ENCODE measurements at places on chromosomes 11 and 22.

DNA sequence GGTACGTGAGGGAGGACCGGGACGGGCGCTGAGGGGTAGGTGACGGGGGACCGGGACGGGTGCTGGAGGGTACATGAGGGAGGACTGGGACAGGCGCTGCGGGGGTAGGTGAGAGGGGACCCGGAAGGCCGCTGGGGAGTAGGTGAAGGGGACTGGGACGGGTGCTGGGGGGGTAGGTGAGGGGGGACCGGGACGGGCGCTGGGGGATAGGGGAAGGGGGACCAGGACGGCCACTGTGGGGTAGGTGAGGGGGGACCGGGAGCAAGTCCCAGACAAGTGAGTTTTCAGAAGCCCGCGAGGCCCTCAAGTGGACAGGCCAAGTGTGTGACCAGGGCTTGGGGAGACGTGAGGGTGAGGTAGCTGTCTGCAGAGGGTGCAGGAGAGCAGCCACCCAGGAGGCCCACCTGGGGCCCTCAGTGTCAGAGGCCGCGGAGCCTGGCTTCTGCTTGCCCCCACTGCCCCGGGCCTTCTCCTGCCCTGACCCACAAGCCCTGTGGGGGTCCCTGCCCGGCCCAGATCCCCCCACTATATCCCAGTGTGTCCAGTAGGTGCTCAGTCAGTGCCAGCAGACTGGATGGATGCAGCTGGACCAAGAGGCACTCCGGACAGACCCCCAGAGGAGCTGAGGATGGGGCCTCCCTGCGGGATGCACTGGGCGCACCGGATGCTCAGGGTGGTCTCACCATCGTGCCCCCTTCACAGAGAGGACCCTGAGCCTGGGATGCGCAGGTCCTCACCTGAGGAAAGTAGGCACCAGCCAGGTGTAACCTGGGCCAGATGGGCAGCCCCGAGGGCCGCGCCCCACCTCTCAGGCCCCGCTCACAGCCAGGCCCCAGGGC lies 44.2 kb upstream of the TH start:
- DNase-seq: no peak

DNA sequence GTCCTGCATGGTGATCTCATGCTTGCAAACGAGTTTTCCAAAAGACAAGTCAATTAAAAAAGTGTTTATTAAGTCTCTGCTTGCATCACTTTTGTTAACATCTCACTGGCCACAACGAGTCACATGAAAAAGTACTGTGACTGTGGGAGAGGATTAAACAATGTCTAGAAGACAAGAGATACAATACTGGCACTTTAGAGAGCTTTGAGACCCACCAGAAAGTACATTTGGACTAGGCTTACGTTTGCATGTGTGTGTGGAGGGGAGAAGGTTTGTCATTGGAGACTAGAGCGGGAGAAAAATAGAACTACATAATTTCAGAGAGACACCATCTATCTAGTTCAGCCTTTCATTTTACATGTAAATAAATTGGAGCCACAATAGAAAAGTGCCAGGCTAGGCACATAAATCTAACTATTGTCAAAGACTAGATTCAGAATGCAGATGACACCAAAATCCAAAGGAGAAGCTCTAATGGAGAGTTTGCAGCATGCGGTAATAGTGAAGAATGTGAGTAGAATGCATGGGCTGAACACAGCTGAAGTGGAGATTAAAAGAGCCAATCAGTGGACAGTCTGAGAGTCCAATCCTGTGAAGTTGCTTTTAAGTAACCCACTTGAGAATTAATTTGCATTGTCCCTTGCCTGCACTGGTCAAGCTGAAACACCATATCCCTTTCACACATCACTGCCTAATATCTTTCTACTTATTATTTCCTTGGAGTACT lies 977.4 kb upstream of the FAT3 start:
- DNase-seq: no peak

DNA sequence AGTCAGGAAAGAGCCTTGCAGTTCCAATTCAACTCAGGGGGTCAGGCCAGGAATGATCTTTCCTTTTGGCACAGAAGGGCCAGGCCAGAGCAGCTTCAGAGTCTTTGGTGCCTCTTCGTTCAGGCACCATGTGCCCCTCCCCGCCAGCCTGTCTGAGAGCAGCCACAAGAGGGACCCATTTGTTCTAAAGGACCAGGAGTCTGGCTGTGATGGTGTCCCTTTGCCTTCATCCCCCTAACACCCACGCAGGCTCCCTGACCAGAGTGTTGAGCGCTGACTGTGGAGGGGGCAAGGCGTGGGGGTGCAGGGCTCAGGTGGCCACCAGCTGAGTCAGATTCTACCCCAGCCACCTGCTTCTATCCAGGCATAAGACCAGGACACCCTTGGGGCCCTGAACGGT lies 156.4 kb downstream of the TTC17 start:
- no peak for DNase-seq

DNA sequence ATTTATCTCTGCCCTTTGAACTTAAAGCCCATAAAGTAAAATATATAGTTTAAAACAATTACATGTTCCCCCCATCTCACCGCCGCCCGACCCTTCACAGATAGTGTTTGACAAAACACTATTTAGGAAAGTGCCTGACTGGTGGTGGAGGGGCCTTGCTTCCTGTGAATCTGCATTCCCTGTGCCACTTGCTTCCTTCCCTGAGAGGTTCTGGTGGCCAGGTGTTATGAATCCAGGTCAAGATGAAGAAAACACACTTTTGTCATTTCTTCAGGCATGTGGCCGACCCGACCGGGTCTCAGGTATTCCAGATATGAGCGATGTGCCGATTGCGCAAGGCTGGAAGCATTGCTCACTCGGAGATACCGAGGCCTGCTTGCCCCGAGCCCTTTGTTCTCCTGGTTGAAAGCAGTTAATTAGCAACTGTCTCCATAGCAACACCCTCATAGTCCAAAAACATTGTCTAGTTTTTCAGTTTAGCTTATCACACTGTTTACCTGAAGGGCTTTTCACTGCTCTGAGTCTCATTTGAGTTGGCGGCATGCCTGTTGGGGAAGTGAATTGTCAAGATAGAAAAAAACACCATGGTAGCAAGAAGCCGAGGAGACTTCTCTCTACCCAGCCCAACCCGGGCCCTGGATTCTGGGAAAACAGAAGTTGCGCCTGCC lies 128.3 kb downstream of the TEAD1 start:
- DNase-seq: peak; percentile 98

DNA sequence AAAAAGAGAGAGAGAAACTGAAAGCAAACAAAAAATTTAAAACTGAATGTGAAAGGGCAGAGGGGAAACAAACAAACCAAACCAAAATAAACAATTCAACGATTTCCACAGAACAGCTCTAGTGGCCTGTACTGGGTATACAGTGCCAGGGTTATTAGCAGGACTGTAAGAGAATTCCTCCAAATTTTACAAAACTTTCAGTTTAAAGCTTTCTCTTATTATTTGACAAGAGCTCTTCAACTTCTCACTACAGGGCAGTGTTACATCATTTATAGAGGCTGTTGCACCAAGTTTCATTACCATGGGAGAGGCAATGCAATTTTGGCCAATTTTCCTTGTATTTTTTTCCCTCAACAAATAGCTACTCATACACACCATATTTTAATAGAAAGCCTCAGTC lies 44.3 kb upstream of the CLPB start:
- no peak for DNase-seq

DNA sequence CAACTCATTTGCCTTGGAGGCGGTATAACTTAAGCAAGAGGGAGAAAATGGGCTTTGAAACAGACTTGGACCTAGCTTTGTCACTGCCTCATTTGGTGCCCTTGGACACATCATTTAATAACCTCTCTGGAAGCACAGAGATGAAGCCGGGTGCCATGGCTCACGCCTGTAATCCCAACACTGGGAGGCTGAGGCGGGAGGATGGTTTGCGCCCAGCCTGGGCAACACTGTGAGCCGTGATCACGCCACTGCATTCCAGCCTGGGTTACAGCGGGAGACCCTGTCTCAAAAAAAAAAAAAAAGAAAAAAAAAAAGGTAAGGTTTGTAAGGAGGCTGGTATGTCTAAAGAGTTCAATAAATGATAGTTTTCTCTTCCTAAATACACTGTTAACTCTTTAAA lies 806 bp downstream of the COA4 start:
- no peak for DNase-seq

DNA sequence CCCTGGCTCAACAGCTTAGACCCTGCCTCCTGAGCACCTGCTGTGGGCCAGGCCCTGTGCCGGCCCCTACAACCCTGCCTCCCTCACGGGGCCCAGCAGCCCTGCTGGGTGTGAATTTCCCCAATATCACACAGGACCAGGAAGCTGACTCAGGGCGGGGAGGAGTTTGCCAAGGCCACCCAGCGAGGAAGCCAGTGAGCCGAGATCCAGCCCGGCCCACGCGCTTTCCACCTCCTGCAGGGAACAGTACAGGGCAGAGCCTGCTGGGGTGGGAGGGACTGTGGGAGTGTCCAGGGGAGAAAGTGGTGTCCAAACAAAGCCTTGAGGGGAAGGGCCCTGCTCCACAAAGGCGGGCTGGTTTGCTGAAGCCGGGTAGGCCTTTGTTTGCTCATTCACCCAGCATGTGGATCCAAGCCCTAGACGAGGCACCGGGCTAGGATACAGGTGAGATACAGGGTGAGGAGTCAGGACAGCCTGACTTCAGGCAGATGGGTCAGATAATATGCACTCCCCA lies 26.8 kb downstream of the RPL3 start:
- peak; percentile 99 for DNase-seq

- peak; percentile 68 for DNase-seq
Observed at GRCh38 chr22:24027389-24027975, 16.4 kb downstream of the CABIN1 start.

DNA sequence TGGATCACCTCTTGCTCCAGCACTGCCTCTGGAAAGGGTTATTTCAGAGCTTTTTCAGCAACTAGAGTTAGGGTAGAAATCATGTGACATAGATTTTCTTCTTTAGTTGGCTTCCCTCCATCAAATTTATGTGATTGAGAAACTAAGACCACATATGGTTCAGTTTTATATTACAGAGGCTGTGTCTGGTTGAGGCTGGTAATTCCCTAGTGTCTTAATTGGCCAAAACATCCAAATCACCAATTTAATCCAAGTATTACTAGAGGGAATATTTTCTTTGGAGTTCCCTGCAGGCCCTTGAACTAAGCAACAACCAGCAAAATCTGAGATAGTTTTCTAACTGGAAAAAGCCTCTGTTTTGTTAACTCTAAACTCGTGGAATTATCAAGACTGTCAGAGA lies 136.3 kb downstream of the ARHGAP42 start:
- DNase-seq: no peak

DNA sequence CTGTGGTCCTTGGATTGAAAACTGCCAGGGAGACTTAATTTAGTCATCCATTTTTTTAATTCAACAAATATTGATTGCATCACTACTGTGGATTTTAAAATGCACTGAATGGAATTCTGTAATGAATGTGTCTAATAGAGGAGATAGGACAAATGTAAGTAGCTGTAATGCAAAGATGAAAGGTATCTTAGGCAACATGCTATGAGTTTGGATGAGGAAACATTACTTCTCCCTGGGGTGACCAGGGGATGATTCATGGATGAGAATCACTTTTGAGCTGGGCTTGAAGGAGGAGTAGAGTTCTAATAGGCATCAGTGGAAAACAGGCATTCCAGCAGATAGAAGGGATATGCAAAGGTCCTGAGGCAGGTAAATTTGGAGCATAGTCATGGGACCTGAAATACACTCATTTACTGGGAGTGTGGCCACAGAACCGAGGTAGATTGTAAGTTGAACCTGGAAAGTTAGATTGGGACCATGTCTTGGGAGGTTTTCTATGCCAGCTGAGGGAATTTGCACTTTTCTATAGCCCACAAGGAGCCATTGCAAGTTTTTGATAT lies 43.4 kb downstream of the PKNOX2 start:
- DNase-seq: no peak

All from Caki2 (cell line).